ENCODE measurements at places on chromosomes 4 and X. TPM values are rescaled to one million over a fixed set of nuclear protein-coding genes. Genes with fewer than 3 reads are reported as not detected.

DGAT2L6 gene
- not detected for total RNA-seq

TMPRSS11F gene
- not detected for total RNA-seq

TXK gene
- 0.26 TPM for total RNA-seq

DCAF4L1 gene
- total RNA-seq, result 0.13 TPM

LRCH2 gene
- 10.9 TPM for total RNA-seq

NLRP2B gene
- total RNA-seq, result not detected

PRDM8 gene
- 4.9 TPM for total RNA-seq

PPP2R2C gene
- 0.07 TPM for total RNA-seq

PAGE1 gene
- total RNA-seq, result not detected

Measured in smooth muscle cell of the pulmonary artery (primary cell).